Stimulated activated CD8-positive, alpha-beta memory T cell treated with anti-CD3 and anti-CD28 coated beads, Interleukin-12 subunit alpha, Interleukin-12 subunit beta, amount 100 ng/mL, for 1 hour (primary cell): ENCODE measurements at places on chromosomes 7 and 10.
A peak's percentile ranks its signal among the peaks of the same experiment; 100 is the strongest.

- DNase-seq, result no peak
Observed at GRCh38 chr7:96738705-96739104, 29.1 kb upstream of the SEM1 start.

- DNase-seq, result no peak
Observed at GRCh38 chr7:87231711-87232110, 12.2 kb upstream of the TMEM243 start.

DNA sequence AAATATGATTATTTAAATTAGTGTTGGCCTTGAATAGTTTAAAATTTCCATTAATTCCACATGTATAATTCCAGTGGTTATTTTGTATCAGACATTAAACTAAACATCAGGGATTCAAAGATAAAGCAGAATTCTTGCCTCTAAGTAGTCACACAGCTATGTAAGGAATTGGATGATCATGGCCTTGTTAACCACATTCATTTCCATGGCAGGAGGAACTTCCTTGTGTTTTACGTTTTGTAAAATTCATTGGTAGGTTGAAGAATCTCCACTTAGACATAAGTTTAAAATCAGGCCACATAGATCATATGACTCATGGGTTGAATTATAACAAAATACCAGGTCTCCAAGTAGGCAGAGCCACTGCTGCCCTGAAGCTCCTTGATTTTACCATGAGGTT lies 289.7 kb downstream of the PLXDC2 start:
- DNase-seq, result no peak

DNA sequence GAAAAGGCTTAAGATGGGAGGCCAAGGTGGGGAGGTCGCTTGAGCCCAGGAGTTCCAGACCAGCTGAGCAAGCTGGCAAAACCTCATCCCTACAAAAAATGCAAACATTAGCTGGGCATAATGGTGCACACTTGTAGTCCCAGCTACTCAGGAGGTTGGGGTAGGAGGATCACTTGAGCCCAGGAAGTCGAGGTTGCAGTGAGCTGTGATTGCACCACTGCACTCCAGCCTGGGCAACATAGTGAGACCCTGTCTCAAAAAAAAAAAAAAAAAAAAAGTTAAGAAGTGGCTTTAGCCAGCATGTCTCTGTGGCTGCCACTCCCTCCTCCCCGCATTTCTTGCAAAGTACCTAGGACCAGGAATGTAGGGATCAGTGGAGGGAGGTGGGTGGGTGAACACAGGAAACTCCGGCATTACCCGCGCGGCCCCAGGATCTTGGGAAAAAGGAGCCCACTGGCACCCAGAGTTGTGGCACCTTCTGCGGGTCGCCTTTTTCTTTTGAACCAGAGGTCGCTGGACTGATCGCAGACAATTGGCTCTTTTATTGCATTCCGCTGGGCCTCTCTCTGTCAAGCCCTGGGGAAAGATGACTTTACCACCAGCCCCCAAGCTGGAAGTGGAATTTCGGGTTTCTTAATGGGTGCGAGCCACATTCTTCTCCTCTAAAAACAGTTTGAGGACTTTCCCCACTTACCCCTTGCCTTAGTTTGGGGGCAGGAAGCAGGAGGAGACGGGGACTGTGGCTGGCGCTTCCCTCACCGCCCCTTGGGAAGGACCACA lies 3.5 kb downstream of the VGF start:
- no peak for DNase-seq

GRCh38 chr10:101310529-101311184 lies 43.3 kb upstream of the BTRC start:
- no peak for DNase-seq

DNA sequence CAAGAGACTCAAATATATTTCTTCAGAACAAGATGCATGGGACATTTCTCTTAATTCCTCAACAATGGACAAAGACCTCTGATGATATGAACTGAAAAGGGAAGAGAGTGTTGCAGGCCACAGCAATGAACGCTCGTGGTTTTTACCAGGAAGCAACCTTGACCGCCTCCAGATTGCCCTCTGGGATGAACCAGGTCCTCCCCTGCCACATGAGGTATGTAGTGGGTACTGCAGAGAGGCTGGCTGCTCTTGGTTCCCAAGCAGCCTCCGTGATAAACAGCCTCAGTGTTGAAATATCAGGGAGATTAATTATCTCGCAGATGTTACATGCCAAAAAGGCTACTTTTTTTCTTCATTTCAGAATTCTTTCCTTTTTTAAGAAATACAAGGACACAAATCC lies 338.8 kb downstream of the ELMO1 start:
- DNase-seq, result no peak

GRCh38 chr7:112080441-112080840 lies 125.8 kb downstream of the DOCK4 start:
- DNase-seq, result no peak

DNA sequence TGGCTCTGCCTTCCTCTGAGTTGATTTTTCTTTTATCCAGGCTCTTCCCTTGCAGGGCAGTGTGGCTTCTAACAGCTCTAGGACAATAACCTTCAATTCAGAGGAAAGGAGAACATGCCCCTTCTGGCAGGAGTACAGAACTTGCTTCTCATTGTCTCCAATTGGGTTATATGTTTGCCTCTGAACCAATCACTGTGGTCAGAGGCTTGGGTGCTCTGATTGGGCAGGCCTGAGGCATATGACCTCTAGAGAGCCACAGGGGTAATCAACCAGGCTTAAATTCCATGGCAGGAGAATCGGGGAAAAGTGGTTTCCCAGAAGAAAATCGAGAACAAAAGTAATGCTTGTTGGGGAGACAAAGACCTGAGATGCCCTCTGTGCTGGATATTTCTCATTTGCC lies 240.0 kb downstream of the REEP3 start:
- DNase-seq, result no peak

DNA sequence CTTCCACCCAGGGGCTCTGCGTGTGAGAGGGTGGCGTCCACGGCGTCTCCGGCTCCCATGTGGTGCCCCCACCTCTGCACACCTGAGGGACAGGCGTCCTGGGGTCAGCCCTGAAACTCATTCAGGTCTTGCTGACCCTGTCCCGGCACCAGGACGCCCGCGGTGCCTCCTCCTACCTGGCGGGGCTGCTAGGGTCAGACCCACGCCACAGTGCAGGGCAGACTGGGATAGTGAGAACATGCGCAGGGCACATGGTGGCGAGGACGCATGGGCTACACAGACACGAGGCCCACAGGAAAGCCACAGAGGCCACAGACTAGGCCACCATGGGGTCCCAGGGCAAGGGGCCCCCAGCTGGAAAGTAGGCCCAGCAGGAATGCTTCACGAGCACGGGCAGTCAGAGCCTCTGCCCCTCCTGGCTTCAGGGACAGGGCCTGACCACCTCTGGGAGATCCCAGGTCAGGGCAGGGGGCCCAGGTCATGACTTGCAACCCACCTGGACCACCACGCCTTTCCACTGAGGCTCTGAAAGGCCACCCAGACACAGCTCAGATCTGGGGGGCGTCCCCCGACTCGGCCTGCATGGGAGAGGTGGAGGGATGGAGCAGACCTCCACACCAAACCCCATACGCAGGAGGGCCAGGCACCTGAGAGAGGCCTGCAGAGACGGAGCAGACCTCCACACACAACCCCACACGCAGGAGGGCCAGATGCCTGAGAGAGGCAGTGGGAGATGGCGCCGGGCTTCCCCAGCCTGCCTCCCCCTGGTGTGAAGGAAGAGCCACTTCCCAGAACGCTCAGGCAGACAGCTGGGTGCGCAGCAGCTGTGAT lies 188.6 kb downstream of the ELFN1 start:
- DNase-seq, result no peak

GRCh38 chr10:77520290-77520689 lies 117.3 kb downstream of the KCNMA1 start:
- no peak for DNase-seq

GRCh38 chr7:93551063-93551895 lies 23.2 kb downstream of the CALCR start:
- no peak for DNase-seq

DNA sequence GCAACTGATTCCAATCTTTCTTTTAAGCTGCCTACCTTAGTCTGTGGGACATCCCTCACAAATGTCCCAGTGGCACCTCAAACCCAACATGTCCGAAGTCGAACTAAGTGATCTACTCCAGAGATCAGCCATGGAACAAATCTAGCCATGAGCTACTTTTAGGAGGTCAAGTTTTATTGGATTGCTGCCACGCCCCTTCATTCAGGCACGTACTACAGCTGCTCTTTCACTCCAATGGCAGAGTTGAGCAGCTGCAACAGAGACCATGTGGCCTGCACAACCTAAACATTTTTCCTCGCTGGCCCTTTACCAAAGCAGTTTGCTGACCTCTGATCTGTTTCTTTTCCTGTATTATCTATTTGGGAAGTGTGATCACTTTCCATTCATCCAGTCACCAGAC lies 192.4 kb upstream of the CDCA7L start:
- DNase-seq, result no peak

- DNase-seq, result no peak
Observed at GRCh38 chr7:5636914-5637313, 144.5 kb downstream of the RNF216 start.

GRCh38 chr7:20514364-20514763 lies 101.1 kb upstream of the ABCB5 start:
- no peak for DNase-seq

DNA sequence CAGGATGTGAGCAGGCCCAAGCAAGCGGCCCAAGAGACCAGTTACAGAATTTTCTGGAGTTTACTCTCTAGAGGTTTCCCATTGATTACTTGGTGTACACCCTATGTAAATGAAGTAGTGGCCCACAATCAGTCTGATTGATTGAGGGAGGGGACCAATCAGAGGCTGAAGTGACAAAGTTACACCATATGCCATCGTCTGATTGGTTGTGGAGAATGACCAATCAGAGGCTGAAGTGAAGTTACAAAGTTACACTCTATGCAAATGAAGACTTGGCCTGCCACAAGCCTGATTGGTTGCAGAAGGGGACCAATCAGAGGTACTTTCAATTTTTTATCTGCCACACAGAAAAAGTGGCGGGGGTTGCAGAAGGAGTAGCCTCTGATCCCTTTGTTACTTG lies 83.7 kb downstream of the KIF20B start:
- no peak for DNase-seq

DNA sequence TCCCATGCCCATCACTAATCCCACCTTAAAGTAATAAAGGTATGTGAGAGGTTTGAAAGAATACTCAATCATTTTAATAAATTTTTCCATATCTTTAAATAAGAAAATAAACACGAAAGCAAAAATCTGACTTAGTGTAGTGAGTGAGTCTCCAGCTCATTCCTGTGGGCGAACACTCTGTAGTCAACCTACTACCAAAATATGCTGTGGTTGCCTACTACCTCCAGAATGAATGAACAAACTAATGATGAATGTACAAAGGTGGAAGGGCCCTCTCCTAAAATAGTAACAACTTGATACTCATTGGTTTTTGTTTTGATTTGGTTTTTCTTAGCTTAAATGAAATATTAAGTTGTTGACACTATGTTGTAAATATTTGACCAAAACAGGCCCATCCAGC lies 195.5 kb upstream of the HPS1 start:
- DNase-seq, result no peak

DNA sequence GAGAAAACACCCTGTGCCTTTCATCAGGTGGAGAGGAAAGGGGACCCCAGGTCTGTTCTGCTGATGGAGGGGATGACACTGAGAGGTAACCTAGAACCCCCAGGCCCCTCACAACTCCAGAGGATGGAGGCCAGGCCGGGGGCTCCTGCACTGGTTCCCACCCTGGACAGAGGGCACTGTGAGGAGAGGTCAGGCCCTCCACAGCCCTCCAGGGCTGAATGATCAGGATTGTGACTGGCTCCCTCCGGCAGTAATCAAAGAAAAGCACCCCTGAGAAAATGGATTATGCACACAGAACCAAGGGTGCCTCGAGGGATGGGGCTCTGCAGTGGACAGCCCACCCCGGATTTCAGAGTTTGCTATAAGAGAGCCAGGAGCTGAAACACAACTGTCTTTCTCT lies 502.8 kb downstream of the TCERG1L start:
- no peak for DNase-seq

- no peak for DNase-seq
Observed at GRCh38 chr10:125844751-125845221, 21.4 kb downstream of the BCCIP start.

GRCh38 chr10:128972036-128972405 lies 495.0 kb upstream of the MGMT start:
- no peak for DNase-seq

GRCh38 chr7:101814081-101814990 lies 3.1 kb upstream of the CUX1 start:
- peak; percentile 22 for DNase-seq

GRCh38 chr7:27240015-27240731 lies 2.4 kb upstream of the EVX1 start:
- no peak for DNase-seq

- no peak for DNase-seq
Observed at GRCh38 chr7:98236355-98237185, 15.5 kb downstream of the TECPR1 start.

GRCh38 chr10:132111871-132112341 lies 46.2 kb downstream of the JAKMIP3 start:
- DNase-seq, result no peak

GRCh38 chr10:59991661-59992060 lies 85.3 kb upstream of the CCDC6 start:
- DNase-seq, result no peak

- DNase-seq, result no peak
Observed at GRCh38 chr10:133527771-133528271, 658 bp downstream of the CYP2E1 start.

- no peak for DNase-seq
Observed at GRCh38 chr7:125668321-125668993, 738.8 kb upstream of the POT1 start.

GRCh38 chr7:117993377-117994003 lies 120.2 kb upstream of the CTTNBP2 start:
- no peak for DNase-seq

GRCh38 chr10:60282771-60283353 lies 106.8 kb downstream of the ANK3 start:
- DNase-seq, result no peak

DNA sequence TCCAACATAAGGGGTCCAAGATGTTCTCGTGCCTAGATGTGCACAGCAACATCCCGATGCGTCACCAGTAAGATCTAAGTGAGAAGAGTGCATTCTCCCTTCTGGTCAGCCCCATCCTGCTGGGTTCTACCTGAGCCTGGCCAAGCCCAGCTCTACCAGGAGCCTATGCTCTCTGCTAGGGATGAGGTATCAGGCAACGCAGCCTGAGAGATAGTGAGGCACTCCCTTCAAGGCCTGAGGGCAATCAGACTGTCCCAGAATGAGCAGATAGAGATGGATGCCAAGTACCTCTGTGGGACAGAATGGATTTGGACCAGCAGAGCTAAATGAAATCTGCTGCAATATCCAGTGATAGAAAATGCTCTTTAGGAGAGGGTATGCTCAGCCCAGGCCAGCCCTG lies 26.7 kb downstream of the DDC start:
- DNase-seq, result no peak
